ENCODE measurements at places on chromosomes 2 and 18. TPM values are rescaled to one million over a fixed set of nuclear protein-coding genes. Genes with fewer than 3 reads are reported as not detected.

DNA sequence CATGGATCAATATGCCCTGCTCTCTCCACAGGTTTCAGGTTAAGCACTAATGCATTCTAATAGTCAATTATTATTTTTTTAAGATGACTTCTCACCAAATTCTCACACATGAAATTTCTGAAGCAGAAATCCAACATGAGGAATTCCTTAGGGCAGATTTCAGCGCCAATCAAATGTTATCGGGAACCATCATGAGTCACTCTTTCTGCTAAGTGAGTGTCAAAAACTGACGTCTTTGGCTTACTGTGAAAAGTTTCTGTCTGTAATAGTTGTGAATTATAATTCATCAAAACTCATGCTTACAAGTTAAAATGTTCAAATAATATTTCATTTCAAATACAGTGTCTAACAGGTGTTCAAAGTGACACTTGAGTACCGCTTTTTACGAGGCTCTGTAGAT lies 1038.6 kb downstream of the SOCS6 start:
- peaks cover 1% of the 10 kb centered on the region for H3K4me1 ChIP-seq
- no peak overlapping the region for H3K27ac ChIP-seq
- H3K4me3 ChIP-seq: no peak overlapping the region
- no peak for DNase-seq
- H3K36me3 ChIP-seq: no peaks in the 10 kb centered on the region
- peaks cover 8% of the 10 kb centered on the region for H3K27me3 ChIP-seq

DNA sequence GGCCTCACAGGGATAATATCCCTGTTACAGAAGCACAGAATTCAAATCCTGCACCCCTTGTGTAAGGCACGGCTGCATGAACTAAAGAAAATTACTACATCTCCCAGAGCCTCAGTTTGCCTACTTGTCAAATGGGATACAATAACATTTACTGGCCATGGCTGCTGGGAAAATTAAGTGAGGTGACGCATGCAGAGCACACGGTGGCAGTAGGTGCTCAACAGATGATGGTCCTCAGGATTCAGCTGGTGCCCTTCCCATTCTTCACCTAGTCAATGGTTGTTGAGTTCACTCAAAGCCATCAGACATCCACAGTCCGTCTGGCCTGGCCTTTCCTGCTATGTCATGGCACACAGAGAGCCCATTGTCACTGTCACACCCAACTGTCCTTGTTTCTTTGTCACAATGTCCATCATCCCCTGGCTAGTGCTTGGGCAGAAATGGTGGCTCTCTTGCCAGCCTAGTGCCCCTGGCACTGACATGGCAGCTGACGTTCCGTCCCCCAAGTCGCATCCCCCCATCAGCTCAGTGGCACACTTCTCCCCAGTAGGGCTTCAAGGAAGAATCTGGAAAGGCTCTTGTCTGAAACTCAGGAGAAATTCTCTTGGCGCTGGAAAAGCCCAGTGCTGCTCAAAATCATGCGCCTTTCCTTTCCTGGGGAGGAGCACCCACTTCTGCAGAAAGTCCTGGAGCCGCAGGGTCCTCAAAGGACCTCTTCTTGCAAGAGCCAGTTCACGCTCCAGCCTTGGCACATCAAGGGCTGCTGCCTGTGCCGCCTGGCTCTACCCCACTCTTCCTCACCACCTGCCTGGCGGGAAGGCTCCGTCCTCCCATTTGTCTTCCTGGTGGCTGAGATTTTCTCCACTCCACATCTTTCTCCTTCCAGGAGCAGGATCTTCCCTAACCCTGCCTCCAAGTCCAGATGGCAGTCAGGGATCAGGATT lies 55.9 kb upstream of the SLC66A3 start:
- H3K4me3 ChIP-seq: no peak overlapping the region
- no peaks in the 10 kb centered on the region for H3K4me1 ChIP-seq
- no peaks in the 10 kb centered on the region for H3K36me3 ChIP-seq
- no peak overlapping the region for H3K27ac ChIP-seq
- peaks cover 20% of the 10 kb centered on the region for H3K27me3 ChIP-seq
- DNase-seq: no peak

DNA sequence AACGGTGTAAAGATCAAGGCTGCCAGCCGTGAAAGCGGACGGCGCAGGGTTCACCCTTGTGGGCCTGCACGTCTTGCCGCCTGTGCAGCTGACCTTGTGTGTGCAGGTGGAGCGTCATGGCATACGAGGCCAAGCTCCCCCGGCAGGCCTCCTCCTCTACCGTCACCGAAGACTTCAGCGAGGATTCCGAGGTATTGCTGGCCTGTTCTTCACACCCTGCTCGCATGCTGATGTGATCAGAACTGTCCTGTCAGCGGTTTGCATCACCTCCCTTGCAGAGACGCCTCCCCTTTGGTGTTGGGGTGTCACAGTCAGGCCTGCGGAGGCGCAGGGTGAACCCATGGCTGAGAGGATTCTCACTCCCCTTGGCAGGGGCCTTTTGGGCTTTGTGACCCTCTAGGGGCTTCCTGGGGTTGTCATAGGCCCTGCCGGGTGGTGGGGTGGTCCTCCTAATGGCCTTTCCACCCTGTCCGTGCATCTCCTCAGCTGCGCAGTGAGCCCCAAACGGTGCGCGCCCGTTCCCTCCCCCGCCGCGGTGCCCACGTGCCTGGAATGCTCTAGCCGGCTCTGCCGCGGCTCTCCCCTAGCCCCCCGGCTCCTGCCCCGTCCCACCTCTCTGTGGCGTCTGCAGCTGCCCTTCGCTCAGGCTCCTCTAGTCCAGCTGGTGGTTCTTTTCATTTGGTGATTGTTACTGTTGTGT lies 92.5 kb downstream of the DGKD start:
- H3K4me3 ChIP-seq: no peak overlapping the region
- H3K4me1 ChIP-seq: no peaks in the 10 kb centered on the region
- no peaks in the 10 kb centered on the region for H3K27me3 ChIP-seq

GRCh38 chr2:223469270-223470046 lies 132.7 kb downstream of the SCG2 start:
- H3K27me3 ChIP-seq: peaks cover 2% of the 10 kb centered on the region
- no peak overlapping the region for H3K4me3 ChIP-seq
- peaks cover 7% of the 10 kb centered on the region for H3K4me1 ChIP-seq
- DNase-seq: no peak

DNA sequence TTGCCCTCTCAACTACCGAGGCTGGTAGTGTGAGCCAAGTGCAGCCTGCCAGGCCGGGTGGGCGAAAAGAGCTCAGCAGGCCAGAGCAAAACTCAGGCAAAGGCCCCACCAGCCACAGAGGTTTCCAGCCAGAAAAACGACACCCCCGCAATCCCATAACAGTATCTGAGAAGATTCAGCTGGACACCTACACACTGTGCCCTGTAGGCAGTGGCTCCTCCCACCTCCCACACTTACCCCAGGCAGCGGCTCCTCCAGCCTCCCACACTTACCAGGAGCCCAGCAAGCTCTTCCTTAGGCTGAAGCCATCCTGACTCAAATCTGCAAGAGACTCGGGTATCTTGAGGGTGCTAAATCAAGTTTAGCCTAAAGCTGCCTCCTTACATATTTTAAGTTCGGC lies 15.6 kb upstream of the TMEM18 start:
- H3K4me3 ChIP-seq: no peak overlapping the region
- H3K27me3 ChIP-seq: no peaks in the 10 kb centered on the region
- peak overlapping the region; percentile 34 for H3K27ac ChIP-seq
- H3K36me3 ChIP-seq: no peaks in the 10 kb centered on the region

GRCh38 chr2:147408357-147408756 lies 436.5 kb upstream of the ACVR2A start:
- no peak overlapping the region for H3K27ac ChIP-seq
- no peak overlapping the region for H3K4me3 ChIP-seq
- DNase-seq: no peak
- H3K36me3 ChIP-seq: peaks cover 5% of the 10 kb centered on the region
- no peaks in the 10 kb centered on the region for H3K4me1 ChIP-seq

DNA sequence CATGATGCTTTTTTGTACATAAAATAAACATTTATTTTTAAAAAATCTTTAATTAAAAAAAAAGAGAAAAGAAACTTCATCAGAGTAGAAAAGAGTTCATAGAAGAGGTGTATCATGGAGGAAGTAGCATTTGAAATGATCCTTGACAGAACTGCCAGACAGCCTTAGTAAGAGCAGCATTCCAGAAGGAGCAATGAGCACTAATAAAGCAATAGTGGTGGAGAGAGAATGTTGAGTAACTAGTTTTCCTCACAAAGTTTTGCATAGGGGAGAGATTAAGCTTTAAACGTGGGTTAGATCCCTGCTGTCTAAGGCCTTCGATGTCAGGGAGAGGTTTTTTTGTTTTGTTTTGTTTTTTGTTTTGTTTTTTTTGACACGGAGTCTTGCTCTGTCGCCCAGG lies 29.8 kb upstream of the METTL21A start:
- H3K36me3 ChIP-seq: no peaks in the 10 kb centered on the region
- no peaks in the 10 kb centered on the region for H3K27me3 ChIP-seq
- no peak overlapping the region for H3K27ac ChIP-seq
- H3K4me3 ChIP-seq: no peak overlapping the region

GRCh38 chr18:13280070-13280795 lies 61.7 kb downstream of the LDLRAD4 start:
- no peak overlapping the region for H3K4me3 ChIP-seq
- peak overlapping the region; percentile 68 for H3K27ac ChIP-seq
- peaks cover 13% of the 10 kb centered on the region for H3K36me3 ChIP-seq
- H3K4me1 ChIP-seq: peaks cover 18% of the 10 kb centered on the region

- no peak for DNase-seq
- no peak overlapping the region for H3K4me3 ChIP-seq
- peaks cover 35% of the 10 kb centered on the region for H3K27me3 ChIP-seq
- H3K27ac ChIP-seq: no peak overlapping the region
- no peaks in the 10 kb centered on the region for H3K4me1 ChIP-seq
- no peaks in the 10 kb centered on the region for H3K36me3 ChIP-seq
These were observed 28.3 kb upstream of the KLF7 start for GRCh38 chr2:207194028-207194427.

GRCh38 chr2:4174796-4175195 lies 471.4 kb downstream of the DCDC2C start:
- H3K27me3 ChIP-seq: no peaks in the 10 kb centered on the region
- H3K27ac ChIP-seq: no peak overlapping the region
- no peak for DNase-seq
- no peaks in the 10 kb centered on the region for H3K4me1 ChIP-seq
- H3K36me3 ChIP-seq: peaks cover 1% of the 10 kb centered on the region

DNA sequence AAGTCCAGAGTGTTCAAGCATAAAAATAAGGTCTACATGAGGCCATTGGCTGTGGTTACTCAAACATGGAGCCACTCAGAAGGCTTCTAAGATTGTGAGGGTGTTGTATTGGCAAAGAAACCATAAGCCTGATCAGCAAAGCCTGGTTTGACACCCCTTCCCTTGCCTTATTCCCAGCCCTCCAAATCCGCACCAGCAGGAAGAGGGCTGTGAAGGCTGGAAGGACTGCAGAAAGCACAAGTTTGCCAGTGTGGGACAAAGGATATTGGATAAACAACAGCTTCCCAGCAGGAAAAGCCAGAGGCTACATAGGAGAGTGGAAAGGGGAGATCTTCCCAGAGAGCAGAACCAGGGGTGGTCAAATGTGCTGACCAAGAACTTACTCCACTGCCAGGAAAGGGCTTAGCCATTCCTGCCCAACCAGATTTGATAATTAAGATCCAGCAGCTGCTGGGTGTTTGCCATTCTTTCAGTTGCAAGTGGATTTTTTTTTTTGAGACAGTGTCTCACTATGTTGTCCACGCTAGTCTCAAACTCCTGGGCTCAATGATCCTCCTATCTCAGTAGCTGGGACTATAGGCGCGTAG lies 1.5 kb upstream of the PRKAG3 start:
- no peak for DNase-seq
- peaks cover 14% of the 10 kb centered on the region for H3K27me3 ChIP-seq

GRCh38 chr2:62657783-62658182 lies 47.7 kb upstream of the EHBP1 start:
- H3K4me3 ChIP-seq: no peak overlapping the region
- H3K27ac ChIP-seq: no peak overlapping the region
- H3K4me1 ChIP-seq: peaks cover 25% of the 10 kb centered on the region
- no peaks in the 10 kb centered on the region for H3K36me3 ChIP-seq

- DNase-seq: no peak
- H3K27me3 ChIP-seq: no peaks in the 10 kb centered on the region
- peaks cover 17% of the 10 kb centered on the region for H3K36me3 ChIP-seq
- H3K27ac ChIP-seq: no peak overlapping the region
- no peak overlapping the region for H3K4me3 ChIP-seq
These were observed 15.0 kb downstream of the KCNJ13 start for GRCh38 chr2:232761301-232761907.

DNA sequence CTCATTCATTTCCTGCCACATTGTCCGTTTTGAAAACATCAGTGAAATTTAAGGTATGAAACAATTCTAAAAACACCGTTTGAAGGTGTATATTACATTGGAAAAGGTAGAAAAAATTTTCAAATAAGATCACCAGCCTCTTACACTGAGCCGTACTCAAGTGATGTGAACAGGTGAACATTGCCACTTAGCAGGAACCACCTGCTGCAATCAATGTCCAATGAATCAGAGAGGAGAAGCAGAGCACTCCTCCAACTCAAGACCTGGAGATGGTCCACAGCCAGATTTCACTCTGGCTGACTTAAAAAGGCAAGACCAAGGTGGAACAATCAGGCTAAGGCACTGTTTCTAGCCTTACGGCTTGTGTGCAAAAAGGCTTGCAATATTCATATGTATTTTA lies 110.3 kb upstream of the TTN start:
- H3K4me1 ChIP-seq: peaks cover 12% of the 10 kb centered on the region
- peaks cover 5% of the 10 kb centered on the region for H3K27me3 ChIP-seq
- no peak overlapping the region for H3K27ac ChIP-seq
- no peak for DNase-seq

DNA sequence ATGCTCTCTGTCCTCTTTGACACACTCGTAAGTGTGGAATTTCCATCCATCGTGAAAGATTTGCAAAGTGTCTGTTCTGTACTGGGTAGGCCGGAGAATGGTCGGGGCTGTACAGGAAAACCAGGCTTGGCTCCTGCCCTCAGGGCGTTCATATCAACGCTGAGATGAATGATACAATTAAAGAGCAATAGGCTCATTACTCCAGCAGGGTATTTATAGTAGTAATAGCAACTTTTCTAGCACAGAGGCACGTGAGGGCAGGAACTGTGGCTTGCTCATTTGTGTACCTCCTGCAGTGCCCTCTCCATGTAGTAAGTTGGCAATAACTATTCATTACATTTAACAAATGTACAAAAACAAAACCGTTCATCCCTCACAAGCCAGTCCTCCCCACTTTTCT lies 5.3 kb upstream of the NCK2 start:
- no peaks in the 10 kb centered on the region for H3K36me3 ChIP-seq
- peaks cover 18% of the 10 kb centered on the region for H3K4me1 ChIP-seq
- H3K27me3 ChIP-seq: peaks cover 20% of the 10 kb centered on the region
- no peak overlapping the region for H3K27ac ChIP-seq

DNA sequence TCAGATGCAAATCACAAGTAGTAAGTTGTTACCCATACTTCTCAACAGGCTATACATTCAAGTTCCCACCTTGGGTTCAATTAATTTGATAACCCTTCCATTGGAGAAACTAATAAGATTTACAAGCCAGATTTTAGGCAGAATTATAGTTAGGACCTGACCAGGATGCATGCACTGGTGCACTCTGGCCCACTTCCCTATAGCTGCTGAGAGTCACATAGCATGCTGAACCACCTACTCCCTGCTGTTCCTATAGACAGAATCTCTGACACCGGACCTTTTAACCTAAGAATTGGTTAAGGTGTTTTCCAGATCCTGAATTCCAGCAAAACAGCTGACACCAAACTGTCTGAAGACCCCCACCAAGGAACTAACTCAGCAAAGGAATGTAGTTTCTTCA lies 26.2 kb downstream of the FAM210A start:
- H3K27me3 ChIP-seq: no peaks in the 10 kb centered on the region
- H3K4me1 ChIP-seq: no peaks in the 10 kb centered on the region
- peaks cover 47% of the 10 kb centered on the region for H3K36me3 ChIP-seq
- DNase-seq: no peak
- H3K4me3 ChIP-seq: no peak overlapping the region

Gene CD8B
- total RNA-seq: not detected

Gene ANKRD30BL
- not detected for total RNA-seq

Gene CSRNP3
- total RNA-seq: 29.6 TPM

Gene TTC32
- total RNA-seq: 20.8 TPM

Gene SFT2D3
- 12.1 TPM for total RNA-seq

Gene ERBB4
- 8.5 TPM for total RNA-seq

Gene AUP1
- total RNA-seq: 86.8 TPM

Measured in mesothelial cell of epicardium (in vitro differentiated cells).